ENCODE measurements at places on chromosomes 3 and 15.

GRCh38 chr3:172581757-172582166, 58.5 kb upstream of the TNFSF10 start:
- DNase-seq: no peak

DNA sequence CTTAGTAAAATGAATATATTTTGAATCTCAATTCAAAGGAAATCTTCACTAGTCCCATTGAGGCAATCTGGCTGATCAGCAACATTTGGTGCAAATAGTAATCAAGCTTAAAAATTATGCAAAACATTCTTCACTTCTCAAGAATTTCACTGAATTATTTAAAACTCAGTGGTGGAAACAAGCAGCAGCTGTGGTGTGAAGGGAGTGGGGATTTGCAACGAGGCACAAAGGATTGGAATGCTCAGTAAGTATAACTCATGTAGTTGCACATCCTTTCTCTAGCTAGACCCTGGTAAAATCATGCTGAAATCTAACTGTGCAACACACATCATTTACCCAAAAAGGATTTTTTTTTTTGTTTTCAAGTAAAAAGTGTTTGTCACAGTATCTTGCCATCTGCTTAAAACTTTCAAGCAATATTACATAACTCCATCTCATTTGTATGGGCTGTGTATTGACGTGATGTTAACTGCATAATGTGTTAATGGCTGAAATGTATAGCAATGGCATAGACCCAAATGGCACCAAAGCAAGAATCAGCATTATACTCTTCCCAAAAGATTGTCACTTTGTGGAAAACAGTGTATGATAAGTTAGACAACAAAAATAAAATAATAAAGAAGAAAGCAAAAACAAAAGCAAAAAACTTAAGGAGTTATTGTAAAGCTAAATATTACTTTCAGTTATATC, 816.6 kb downstream of the EPHA3 start:
- no peak for DNase-seq

GRCh38 chr15:91787198-91787597, 66.3 kb upstream of the SLCO3A1 start:
- DNase-seq: no peak

GRCh38 chr3:95437409-95437808, 1374.5 kb downstream of the NSUN3 start:
- DNase-seq: no peak

DNA sequence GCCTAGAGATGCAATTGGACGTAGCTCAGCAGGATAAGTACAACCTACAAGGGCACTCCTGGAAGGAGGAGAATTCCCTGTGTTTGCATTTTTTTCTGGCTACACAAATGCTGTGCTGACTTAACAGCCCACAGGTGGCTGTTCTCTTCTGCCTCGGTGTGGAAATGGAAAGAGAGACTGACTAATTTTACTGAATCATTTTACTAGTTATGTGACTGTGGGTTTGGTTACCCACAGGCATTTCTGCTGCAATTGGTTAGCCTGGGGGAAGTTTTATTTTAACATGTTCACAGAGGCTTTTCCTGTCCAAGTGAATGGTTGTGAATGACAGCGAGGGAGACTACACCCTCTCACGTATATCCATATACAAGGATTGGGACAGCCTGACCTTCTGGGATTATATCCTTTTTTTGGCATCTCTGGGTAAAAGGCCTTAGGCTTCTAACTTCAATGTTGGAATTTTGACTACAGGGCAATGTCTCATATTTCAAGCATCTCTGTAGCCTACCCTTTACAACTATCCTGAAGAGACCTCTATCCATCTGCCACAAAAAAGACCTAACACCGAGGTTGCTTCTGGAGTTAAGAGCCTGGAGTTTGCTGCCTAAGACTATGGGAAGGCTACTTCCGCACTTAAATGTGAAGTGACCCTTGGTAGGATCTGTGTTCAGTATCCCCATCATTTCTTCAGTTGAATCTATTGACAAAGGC, 67.2 kb upstream of the TP63 start:
- peak; percentile 45 for DNase-seq

DNA sequence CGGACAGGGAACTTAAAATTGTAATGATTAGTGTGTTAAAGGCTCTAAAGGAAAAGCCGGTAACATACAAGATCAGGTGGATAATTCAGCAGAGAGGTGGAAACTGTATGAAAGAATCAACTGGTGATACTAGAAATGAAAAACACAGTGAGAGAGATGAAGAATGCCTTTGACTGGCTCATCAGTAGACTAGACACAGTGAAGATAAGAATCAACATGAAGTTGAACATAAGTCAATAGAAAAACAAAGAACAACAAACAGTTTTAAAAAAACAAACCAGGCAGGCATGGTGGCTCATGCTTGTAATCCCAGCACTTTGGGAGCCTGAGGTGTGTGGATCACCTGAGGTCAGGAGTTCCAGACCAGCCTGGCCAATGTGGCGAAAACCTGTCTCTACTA, 82.1 kb downstream of the KLF13 start:
- no peak for DNase-seq

- DNase-seq: no peak
Measured at GRCh38 chr3:73213896-73214295, 152.4 kb downstream of the EBLN2 start.

- DNase-seq: no peak
Measured at GRCh38 chr3:193805448-193805847, 212.4 kb downstream of the OPA1 start.

- no peak for DNase-seq
Measured at GRCh38 chr3:130117933-130118332, 36.3 kb downstream of the ALG1L2 start.

DNA sequence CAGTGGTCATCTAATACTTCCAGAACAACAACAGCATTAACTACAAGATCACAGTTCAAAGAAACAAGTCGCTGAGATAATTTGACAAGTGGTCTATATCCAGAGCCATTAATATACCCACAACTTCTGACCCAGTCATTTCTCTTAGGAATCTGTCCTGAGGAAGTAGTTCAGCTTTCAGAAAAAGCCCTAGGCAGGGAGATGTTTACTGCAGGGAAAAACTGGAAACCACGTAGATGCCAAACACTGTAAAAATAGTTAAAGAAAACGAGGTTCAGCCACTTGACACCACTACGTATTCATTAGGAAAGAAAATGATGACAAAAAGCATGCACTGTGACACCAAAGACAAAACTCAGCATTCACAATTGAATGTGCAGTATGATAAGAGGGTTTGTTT, 22.3 kb upstream of the CDCP1 start:
- DNase-seq: no peak

DNA sequence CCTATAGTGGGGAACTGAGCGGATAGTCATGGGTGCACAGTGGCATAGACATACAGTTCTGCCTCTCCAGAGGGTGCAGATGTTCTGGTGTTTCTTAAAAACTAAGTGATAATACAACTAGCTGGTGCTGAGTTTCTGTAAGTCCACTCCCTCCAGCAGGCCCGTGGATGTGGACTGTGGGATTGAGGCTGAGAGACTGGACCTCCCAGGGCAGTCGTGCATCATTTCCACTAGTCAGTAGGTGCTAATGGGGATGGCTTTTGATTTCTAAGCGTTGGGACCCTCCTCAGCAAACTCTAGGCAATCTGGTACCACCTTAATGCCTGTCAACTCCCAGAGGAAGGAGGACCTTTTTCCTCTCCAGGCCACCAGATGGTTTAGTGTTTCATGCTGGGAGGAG, 27.3 kb upstream of the TIMP4 start:
- DNase-seq: no peak

DNA sequence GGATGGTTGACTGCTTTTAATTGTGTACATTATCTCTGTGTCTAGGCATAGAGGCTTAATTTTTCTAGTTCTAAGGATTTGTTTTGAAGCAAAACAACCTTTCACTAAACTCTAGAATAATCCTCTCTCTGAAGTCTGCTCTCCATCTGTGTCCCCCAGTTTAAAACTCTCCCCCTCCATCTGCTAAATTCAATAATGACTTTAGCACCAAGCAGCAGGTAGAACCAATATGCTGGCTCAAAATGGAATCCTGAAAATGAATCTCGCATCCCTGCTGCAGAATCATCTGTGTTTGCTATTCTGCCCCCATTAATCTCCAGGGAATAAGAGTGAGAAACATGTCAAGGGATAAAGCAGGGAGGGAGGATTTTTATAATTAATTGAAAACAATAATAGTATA, 111.8 kb downstream of the TUSC7 start:
- no peak for DNase-seq

DNA sequence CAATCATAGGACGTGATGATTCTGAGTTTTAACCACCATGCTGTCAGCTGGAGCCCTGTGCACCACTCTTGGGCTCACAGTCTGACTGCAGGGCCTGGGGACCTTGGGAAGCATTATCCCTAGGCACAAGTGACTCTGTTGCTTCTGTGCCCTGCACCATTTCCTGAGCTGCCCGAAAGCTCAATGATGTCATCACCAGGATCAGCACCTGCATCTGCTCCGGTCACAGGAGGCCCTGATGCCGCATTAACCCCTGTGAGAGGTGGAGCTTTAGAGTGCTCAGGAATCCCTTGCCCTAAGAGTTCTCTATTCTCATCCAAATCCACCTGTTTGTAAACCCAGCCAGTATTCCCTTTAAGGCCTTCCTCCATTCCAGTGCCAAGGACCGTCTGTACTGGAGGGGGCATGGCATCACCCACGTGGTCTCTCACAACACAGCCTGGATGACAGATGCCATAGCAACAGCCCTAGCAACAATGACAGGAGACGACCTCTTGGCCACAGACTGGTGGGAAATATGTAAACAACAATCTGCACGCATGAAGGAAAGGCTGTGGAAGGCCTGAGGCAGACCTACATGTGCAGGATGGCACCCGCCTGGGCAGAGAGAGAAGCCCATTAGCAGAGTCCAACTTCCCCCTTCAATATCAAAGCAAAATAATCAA, 37.9 kb downstream of the NTRK3 start:
- DNase-seq: no peak

GRCh38 chr3:49998326-49998725, 58.4 kb downstream of the RBM6 start:
- no peak for DNase-seq

DNA sequence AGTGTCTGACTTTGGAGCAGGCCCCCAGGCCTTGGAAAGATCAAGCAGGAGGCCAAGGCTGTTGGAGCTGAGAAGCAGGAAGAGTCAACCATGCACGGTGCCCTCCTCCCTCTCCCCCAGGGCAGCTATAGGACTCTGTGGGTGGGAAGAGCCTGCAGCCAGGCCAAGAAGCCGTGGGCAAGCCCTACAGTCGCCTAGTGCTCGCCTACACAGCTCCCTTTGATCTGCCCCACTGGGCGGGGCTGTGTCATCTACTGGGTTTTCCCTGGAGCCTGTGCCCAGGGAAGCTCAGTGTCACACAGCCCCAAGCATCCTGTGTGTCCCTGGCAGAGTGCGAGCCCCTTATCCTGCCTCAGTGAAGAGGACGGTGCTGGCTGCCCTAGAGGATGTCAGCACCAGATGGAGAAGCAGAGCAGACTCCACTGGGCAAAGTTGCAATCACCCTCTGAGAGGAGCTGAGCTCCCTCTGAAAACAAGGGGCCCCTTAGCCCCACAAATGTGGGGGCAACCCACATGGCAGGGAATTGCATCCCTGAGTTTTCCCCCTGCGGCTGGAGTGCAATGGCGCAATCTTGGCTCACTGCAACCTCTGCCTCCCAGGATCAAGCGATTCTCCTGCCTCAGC, 72.2 kb downstream of the KLF13 start:
- DNase-seq: peak; percentile 40

DNA sequence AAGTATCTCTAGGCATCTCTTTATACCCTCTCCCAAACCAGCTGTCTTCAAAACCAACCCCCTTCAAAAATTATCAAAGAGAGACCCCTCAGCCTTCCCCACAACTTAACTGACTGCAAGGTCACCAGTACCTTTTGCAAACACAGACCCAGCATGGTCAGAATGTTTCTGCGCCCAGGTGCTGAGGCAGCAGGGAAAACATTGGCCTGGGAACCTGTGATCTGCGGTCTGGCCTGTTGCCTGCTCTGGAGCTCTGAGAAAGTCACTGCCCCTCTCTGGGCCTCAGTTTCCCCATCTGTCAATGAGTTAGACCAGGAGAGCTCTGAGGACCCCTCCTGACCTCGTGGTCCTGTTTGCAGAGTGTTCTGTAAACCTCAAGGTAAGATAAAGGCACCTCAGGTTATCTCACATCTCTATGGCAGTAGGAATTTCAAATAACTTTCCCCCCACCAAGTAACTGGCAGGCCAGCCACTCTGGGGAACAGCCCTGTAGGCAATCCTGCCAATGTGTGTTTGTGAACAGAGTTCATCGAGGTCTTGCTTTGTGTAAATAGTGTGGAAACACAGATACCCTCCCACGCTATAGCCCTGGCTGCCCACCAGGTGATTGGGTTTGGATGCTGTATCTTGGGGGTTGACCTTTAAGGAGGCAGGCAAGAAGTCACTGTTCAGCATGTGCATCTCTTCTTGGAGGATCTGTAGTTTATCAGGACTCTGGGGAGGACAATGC, 50.0 kb upstream of the SMAD6 start:
- DNase-seq: no peak

DNA sequence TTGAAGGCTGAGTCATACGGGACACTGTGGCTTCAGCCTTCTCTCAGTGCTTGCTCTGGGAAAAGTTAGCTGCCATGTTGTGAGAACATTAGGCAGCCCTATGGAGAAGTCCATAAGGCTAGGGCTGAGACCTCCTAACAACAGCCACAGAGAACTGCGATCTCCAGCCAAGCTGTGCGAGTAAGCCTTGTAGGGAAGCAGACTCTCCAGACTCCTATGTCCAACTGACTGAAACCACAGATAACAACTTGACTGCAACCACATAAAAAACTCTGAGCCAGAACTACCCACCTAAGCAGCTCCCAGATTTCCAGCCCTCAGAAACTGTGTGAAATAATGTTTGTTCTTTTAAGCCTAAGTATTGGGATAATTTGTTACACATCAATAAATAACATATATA, 40.7 kb downstream of the DENND6A start:
- DNase-seq: no peak

GRCh38 chr15:38129531-38130204, 123.0 kb upstream of the SPRED1 start:
- no peak for DNase-seq

- peak; percentile 90 for DNase-seq
Measured at GRCh38 chr3:53045518-53046170, at the start of gene SFMBT1. TSS of gene SFMBT1 (minus strand) at chr3:53046073. CDS start at chr3:52969128, 76,945 bp downstream.

DNA sequence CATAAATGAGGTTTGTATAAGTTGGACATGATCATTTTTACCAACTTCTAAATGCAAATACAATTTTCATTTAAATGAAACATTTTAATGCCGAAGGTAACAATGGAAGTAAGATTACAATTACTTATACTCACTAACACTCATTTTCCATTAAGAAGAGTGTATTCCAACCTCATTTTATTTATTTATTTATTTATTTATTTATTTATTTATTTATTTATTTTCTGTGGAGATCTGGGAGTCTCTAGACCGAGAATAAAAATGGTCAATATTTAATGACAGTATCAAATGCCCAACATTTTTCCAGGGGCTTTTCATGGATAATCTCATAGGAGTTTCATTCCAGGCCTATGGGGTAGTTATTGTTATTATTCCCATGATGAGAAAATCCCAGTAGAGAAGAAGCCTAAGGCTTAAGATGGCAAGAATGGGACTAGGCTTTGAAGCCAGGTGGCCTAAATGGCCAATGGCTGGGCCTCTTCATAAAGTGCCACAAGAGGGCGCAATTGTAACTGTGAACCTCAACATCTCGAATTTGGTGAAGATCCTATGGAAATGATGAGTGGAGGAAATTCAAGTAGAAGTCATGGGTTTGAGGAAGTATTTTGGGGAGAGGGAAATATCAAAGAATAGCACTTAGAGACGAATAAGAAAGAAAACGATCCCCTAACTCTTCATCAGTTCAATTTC, 21.3 kb downstream of the VGLL3 start:
- peak; percentile 58 for DNase-seq

Measured in GM13976 (cell line).